ENCODE measurements at places on chromosomes 4 and X.

DNA sequence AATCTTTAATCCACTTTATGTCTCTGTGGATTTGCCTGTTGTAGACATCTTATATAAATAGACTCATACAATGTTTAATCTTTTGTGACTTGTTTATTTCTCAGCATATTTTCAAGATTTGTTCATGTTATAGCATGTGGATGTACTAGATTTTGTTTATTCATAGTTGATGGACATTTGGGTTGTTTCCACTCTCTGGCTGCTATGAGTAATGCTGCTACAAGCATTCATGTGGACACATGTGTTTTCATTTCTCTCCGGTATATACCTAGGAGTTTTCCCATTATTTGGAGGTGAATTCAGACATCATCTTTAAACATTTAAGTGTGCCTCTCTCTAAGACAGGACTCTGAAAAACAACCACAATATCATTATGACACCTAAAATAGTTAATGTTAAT, 2.3 kb downstream of the IKBKG start:
- no peak for DNase-seq

DNA sequence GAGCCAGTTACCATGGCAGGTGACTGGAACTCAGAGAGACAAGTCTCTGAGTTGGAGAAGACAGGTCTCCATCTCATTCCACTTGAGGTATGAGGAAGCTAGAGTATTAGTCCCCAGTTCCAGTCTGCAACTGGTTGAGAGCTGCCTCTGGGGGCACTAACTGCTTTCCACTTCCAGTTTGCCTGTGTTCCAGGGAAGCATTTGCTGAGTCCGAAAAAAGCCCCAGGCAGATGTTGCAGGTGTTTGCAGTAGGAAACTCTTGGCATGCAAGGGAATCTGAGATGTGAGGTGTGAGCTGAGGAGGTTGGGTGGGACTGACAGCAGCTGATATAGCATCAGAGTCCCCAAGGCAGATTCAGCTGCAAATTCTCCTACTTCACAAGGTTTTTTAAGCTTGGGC, 272.2 kb upstream of the CASK start:
- DNase-seq = no peak

GRCh38 chr4:78652282-78652876, 100.8 kb downstream of the ANXA3 start:
- no peak for DNase-seq

DNA sequence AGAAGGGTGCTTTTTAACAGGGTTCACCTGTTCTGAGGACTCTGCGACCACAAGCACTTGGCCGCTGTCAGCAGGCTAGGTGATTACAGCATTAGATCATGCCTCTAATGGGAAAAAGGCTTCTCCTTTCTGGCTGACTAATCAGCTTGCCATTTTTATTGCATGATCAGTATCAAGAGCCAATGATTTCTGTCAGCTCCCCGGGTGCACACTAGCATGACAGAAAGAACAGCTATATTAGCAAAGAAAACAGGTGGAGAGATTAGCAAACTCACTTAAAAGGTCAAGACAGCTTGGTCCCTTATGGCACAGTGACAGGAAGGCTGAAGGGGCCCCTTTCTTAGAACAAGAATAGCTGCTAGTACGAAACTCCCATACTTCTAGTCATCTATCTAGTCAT, 170.0 kb downstream of the SMIM20 start:
- no peak for DNase-seq

- DNase-seq = no peak
Measured at GRCh38 chrX:120014354-120015130, 62.9 kb downstream of the RHOXF2B start.

DNA sequence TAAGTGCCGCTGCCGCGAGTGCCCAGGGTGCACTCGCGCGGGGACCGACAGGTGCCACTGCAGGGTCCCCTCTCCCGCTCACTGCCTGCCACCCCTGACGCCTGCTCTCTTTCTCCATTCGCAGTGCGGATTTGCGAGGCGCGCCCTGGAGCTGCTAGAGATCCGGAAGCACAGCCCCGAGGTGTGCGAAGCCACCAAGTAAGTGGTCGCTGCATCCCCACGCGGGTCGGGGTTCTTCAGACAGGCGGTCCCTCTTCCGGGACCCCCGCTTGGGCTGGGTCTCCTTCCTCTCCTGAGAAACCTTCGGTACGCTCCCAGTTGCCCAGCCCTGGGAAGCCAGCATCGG, 547 bp downstream of the GUCY1A1 start:
- DNase-seq = no peak

Measured in T-helper 17 cell (primary cell).